ENCODE measurements at places on chromosomes 3 and 15.

GRCh38 chr3:159929171-159930141 is 59.2 kb upstream of the IL12A start:
- no peak for DNase-seq

DNA sequence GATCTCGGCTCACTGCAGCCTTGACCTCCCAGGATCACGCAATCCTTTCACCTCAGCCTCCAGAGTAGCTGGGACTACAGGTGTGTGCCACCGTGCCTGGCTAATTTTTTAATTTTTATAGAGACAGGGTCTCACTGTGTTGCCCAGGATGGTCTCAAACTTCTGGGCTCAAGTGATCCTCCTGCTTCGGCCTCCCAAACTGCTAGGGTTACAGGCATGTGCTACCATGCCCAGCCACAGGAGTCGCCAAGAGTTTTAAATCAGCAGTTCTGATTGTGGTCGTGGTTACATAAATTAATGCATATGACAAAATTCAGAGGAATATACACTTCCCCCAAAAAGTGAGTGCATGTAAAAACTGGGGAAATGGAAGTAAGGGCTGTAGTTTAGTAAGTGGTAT is 32.9 kb downstream of the MEGF11 start:
- no peak for DNase-seq

- DNase-seq, result no peak
These were observed 7.6 kb upstream of the EMC3 start for GRCh38 chr3:9994086-9994844.

GRCh38 chr15:59918994-59919951 is 84.8 kb upstream of the FOXB1 start:
- peak; percentile 9 for DNase-seq

- no peak for DNase-seq
These were observed 8.4 kb downstream of the RTP1 start for GRCh38 chr3:187205683-187206082.

DNA sequence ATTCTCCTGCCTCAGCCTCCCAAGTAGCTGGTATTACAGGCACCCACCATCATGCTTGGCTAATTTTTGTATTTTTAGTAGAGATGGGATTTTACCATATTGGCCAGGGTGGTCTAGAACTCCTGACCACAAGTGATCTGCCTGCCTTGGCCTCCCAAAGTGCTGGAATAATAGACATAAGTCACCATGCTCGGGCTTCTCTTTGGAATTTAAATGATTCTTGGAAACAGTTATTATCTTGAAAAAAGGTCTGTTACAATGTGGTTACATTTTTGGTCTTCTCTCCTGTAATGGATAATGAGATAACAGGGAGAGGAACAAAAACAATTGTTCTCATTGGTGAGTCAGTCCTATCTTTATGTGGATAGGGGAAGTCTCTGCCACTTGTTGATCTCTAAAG is 59.8 kb upstream of the AADACL2 start:
- DNase-seq, result no peak

DNA sequence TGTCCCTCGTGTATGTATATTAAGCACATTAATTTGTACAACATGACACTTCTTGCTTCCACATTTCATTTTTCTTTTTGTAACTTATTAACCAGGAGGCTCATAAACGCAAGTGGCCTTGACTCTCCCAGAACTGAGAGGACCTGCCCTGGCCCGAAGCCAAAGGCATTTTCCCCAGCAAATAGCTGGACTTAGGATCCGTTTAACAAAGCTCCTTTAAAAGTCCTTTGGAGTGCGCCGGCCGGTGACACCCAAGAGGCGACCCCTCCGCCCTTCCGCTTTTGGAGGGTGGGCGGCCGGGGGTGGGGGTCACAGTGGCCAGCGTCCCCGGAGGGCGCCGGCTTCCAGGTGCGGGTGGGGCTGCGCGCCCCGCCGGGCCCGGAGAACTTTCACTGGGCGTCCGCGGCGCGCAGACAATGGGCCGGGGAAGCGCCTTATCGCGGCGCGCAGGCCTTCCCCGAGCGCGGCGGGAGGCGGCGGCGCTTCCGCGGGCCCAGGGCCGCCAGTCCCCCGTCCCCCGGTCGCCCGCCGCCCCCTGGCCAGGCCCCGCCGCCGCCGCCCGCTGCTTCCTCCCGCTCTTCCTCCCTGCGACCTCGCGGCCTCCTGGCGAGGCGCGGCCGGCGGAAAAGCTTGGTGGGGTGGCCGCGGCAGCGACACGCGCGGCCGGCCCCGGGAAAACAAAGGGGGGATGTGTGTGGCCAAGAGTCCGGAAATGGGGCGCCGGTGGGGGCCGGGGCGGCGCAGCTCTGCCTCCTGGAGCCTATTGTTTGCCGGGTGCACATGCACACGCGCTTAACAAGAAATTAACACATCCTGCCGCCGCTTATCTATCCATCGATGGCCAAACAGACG is 613.4 kb downstream of the MCTP2 start:
- DNase-seq, result peak; percentile 1

DNA sequence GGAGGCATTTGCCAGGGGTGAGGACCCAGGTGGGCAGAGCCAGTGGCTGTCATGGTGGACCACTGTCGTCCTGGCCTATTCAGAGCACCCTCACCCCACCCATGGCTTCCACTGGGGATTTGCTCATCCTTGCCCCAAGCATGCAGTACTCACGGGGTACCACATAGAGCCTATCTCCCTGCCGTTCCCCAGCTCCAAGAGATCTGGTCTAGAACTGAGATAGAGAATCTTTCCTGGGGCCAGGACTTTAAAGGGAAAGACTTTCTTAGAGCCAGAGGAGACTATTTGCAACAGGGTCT is 76.9 kb upstream of the TNFAIP8L3 start:
- no peak for DNase-seq

- no peak for DNase-seq
These were observed 2.9 kb upstream of the RBM6 start for GRCh38 chr3:49937090-49937489.

- DNase-seq, result no peak
These were observed 144.0 kb downstream of the CHSY1 start for GRCh38 chr15:101107625-101108460.

- no peak for DNase-seq
These were observed 156.4 kb upstream of the CRBN start for GRCh38 chr3:3335903-3336302.

- no peak for DNase-seq
These were observed 30.8 kb downstream of the CHCHD4 start for GRCh38 chr3:14093831-14094230.

DNA sequence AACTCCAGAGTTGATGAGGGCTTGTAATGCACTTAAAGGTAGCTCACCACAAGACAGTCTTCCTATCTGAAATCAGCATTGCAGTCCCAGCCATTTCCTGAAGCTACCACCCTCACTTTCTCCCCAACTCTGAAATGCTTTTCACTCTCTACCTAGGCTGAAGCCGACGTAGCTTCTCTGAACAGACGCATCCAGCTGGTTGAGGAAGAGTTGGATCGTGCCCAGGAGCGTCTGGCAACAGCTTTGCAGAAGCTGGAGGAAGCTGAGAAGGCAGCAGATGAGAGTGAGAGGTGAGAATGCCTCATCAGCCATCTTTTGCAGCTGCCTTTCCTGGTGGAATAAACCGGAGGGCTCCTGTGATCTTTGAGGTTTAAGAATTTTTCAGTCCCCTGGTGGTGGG is 14.3 kb downstream of the TPM1 start:
- no peak for DNase-seq

- no peak for DNase-seq
These were observed 22.1 kb downstream of the TMED3 start for GRCh38 chr15:79332824-79333510.

DNA sequence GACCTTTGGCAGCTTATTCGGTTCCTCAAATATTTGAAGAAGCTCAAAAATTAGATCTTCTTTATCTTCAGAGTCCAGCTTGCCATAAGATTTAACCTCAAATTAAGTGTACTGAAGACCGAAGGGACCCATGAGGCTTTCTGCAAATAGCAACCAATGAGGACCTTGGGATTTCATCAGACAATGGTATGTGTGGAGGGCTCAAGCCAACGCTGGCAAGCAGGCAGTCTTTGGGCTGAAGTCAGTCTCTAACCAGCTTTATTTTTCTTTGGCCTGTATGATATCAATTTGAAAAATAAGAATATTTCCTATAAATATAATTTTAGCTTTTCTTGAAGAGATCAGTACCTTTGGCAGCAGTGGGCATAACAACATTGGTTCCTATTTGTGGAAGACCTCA is 692.7 kb downstream of the MCTP2 start:
- DNase-seq, result no peak

GRCh38 chr15:70195587-70196305 is 98.0 kb upstream of the TLE3 start:
- DNase-seq, result no peak

DNA sequence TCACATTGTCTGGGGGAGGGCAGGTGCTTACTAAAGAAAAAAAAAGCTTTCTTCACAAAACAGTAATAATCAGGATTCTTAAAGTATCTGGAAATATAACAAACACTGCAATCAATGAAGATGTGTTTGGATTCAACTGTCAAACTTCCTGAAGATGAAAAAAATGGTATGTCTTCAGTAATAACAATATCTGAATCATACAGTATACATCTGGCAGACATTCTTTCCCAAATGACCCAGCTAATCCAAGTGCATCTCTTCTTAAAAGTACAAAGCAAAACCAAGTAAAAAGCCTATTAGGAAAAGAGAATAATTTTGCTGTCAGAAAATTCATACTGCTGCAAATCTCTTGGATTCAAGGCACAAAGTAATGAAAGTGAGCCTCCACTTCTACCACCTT is 145.0 kb upstream of the MCTP2 start:
- no peak for DNase-seq

GRCh38 chr3:107934808-107935207 is 156.0 kb downstream of the CD47 start:
- no peak for DNase-seq

DNA sequence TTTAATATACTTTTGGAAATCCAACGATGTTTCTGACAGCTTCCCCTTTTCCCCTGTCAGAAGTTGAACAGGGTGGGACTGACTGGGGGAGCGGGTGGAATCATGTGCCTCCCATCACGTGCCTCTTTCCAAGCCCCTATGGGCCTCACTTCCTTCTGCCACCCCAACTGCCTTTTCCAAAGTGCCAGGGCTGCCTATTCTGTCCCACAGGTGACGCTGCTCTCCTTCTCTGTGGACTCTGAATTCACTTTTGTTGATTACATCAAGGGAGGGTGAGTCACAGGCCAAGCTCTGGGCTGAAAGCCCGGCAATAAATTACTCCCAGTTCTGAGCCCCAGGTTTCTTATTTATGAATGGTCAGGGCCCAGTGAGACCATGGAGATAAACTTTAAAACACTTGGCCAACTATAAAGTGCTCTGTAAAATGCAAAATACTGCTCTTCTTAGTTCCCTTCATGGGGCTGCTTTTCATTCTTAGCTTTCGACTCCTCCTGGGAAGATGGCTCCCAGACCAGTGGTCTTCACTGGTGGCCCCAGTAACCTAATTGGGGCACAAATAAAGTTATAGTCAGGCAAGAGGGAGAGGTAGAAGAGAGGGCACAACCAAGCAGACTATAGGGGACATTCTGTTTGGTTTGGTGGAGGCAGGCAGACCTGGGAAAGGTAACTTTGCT is 12.3 kb downstream of the CPNE9 start:
- peak; percentile 59 for DNase-seq

DNA sequence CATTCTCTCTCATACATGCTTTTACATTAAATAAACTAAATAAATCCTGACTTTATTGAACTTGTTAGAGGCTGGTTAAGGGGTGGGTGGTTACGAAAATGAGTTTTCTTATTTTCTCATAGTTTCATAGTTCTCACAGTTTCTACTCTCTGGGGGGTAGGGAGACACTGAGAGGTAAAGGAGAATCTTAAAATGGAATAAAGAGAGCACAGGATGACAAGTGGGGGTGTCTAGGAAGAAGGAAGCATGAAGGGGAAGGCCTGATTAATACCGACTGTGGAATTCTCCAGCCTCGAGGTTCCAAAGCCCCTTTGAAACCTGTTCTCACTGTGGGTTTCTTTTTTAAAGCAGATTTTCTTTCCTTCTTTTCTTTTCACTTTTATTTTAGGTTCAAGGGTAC is 66.4 kb upstream of the TRA2B start:
- no peak for DNase-seq

DNA sequence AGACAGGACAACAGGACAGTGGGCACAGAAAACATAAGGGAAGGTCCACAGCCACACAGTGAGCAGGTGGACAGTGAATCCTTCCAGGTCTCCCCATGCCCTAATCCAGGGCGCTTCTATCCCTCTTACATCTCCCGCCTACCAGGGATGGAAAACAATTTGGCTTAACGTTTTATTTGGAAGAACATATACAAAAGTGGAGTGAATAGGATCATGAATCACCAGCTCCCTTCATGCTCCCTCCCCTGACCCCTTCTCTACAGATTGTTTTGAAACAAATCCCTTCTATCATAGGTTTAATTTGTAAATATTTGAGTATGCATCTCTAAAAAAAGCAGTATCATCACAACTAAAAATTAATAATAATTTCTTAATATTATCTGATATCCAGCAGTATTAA is 52.5 kb downstream of the CLDN11 start:
- no peak for DNase-seq

GRCh38 chr15:60960517-60960916 is 268.6 kb downstream of the RORA start:
- no peak for DNase-seq

GRCh38 chr3:193837347-193837827 is 244.4 kb downstream of the OPA1 start:
- DNase-seq, result no peak

GRCh38 chr3:75396316-75396802 is 267.8 kb upstream of the FRG2C start:
- no peak for DNase-seq

GRCh38 chr3:143849854-143850549 is 1.7 kb upstream of the SLC9A9 start:
- DNase-seq, result no peak

DNA sequence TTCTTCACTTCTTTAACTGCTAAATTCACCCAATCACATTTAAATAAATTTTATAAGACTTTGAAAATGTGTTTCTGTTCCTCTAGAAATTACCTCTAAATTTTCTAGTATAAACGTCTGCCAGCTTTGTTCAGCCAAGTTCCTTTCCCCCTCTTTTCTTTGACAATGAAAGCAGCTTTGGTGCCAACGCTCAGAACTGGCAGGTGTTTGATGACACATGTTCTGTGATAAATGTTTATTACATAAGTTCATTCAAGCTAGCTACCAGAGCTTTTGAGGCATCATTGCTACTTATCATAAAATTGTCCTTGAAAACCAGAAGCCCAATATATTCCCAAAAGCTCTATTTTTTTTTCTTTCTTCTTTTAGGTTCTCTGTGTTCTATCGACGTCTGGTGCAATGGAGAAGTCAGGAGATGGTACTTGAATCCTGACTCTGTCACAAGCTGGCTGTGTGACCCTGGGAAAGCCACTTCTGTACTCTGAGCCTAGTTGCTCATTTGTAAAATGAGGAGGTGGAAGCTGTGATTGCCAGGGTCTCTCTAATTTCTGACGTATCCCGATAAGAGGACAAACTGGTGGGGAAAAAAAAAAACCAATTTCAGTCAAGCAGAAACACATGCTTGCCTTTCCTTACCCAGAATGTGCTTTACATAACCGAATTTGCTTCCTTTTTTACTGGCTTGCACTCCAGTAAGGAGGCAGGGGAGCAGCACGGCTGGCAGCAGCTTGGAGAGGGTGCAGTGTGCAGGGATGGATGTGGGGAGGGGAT is 187.1 kb upstream of the LPP start:
- no peak for DNase-seq

- DNase-seq, result no peak
These were observed 36.9 kb downstream of the RBPMS2 start for GRCh38 chr15:64738226-64739095.

GRCh38 chr15:51386029-51386428 is 44.6 kb downstream of the GLDN start:
- DNase-seq, result no peak

GRCh38 chr3:62149962-62150361 is 223.4 kb downstream of the FEZF2 start:
- no peak for DNase-seq
